ENCODE measurements at places on chromosomes 1 and 21.

GRCh38 chr1:167587872-167588271, 34.3 kb upstream of the CREG1 start:
- DNase-seq = no peak

DNA sequence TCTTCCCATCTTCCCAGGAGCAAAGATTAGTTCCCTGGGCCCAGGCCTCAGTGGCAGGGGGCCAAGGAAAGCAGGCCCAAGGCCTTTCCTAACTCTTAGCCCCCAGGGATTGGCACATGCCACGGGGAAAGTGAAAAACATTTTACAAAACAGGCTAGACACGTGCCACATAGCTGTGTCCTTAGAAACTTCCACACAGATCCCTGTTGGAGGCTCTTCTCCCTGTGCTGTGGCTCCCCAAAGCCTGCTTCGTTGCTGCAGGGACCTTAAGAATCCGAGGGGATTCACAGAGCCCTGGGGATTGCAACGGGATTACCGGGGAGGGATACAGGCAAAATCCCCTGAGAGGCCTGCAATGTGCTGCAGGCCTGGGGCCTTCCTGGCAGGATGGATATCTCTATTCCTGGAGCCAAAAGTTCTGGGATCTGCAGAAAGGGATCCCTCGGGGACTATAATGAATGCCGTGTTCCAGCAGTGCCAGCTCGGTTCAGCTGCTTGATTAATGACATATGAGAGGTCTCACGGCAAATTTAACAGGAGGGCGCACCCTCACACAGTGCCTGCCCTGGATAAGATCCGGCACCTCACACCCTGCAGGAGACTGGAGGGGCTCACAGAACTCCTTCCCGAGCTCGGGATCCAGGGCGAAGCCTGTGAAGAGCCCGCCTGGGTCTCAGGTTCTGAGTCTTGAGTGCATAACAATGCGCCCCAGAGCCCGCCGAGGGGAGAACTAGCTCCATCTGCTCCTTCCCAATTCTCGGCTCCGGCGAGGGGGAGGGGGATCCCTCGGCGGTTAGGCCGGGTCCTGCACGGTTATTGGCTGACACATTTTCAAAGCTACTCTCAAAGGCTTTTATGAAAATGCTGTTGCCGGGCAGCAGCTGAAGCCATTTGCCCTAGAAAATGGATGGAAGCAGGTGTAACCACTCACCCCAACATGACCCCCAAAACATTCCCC, 15.3 kb upstream of the RGS8 start:
- no peak for DNase-seq

DNA sequence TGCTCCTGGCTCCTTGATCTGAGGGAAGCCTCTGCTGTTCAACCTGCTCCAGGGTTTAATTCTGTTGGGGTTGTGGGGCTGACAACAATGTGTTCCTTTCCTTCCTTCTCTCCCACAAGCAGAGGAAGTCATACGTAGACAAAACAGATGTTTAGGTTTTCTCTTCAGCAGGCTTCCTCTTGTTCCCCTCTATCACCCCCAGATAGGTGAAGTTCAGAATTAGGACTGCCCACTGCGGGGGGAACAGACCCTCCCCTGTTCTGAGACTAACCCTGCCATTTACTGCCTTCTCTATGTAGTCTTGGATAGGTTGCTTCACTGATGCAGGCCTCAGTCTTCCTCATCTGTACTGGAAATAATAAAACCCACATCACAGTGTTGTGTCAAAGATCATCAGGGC, 30.0 kb upstream of the NRDC start:
- no peak for DNase-seq

DNA sequence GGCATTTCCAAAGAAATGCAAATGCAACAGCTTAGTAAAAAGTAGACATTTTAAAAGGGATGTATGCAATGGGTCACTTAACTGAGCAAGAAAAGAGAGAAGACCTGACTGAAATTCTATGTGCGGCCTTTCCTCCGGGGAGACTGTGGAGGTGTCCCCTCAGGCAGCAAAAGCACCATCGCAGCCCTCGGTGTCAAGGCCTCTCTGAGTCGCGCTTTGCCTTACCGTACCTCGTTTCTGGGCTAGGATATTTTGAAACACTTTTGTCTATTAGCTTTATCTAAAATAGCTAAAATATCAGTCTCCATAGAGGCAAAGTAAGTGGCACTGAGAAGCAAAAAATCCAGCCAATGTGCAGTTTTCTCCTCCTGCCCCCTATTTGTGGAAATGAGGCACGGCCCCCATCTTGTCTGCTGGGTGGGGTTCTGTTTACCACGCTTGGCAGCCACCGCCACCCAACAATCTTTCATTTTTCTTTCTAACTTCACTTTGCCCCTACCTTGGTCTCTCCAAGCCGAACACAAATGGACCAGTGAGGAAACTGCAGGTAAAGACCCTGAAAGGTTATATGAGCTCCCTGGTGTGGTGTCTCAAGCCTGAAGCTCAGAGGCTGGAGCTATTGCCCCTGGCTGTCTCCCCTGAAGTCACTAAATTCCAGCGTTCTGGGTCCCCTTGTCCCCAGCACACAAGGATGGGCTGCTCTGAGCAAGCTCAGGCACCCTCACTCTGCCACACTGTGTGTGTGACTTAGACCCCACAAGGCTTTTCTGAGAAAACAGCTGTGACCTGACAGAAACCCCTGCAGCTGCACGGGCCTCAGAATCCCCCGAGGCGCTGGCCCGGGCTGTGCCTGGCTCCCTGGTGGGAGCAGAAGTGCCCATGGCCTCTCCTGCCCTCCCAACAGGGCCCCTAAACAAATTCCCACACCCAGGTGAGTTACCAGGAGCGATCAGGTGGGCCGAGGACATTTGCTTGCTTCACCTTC, 1.6 kb downstream of the CD247 start:
- DNase-seq = no peak

DNA sequence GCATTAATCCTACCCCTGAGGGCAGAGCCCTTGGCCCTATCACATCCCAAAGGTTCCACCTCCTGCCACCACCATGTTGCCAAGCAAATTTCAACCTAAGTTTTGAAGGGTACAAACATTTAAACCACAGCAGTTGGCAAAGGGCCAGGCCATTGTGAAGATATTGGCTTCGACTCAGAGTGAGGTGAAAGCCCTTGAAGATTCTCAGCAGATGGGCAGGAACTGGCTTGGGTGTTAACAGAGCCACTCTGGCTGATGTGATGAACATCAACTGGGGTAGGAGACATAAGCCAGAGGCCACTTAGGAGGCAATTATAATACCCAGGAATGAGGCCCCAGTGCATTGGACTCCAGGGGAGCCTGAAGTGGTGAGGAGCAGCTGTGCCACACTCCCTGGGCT, 207.7 kb upstream of the KAZN start:
- no peak for DNase-seq

GRCh38 chr1:234611847-234612351, 1.9 kb upstream of the IRF2BP2 start:
- DNase-seq = no peak

DNA sequence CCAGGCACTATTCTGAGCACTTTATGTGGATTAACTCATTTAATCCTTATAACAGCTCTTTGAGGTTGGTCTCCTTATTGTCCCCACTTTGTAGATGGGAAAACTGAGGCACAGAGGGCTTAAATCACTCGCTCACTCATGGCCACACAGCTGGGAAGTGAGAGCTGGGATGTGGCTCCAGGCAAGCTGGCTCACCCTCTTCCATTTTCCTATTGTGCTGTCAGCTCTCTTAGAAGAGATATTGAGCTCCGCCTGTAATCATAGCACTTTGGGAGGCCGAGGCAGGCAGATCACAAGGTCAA, 3.8 kb upstream of the COL8A2 start:
- DNase-seq = no peak

- DNase-seq = no peak
Measured at GRCh38 chr1:232987046-232987773, 36.8 kb downstream of the NTPCR start.

DNA sequence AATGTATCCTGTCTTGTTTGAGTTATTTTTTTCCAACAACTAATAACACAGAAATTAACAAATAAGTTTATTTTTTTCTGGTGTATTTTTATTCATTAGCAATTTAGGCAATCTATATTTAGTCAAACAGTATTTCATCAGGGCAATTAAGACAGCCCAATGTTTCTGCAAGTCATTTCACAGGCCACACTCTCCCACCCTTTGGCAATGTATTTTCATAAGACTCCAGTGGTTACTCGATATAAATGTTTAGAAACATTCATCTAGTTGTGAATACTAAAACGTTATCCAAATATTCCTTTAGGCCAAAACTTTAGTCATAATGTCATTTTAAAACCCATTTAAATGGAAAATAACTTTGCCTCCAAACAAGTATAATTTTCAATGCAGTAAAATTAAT, 142.1 kb downstream of the KCNT2 start:
- DNase-seq = no peak

DNA sequence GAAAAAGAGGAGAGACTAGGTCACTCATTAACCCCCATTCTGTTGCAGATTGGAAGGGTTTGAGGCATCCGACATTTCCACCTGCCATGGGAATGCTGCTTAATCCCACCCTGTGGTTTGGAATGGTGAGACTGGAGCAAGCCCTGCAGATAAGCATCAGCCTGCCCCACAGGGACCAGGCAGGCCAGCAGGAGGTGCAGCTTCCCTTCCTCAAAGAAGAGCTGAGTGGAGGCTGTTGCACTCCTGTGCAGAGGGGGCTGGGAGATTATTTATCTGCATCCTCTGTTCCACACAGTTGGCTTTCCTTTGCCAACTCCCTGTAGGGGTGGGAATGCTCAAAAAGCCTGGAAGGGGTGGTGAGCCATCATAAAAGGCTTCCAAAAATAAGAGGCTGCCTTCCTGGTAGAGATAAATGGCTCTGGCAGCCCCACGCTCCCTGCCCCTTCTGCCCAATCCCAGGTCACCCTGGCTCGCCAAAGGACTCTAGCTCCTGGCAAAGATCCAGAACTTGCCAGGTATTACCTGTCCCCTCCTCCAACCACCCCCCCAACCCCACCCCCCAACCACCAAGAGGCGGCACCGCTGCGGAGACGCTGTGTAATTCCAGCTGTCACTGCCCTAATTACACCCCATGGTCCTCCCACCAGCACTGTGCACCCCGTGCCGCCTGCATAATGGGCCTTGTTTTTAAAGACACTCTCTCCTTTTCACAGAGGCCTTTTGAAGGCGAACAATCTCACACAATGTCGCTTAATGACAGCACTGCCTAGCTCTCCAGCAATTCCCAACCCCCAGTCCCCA, 83.0 kb upstream of the ZC3H12A start:
- DNase-seq = no peak

DNA sequence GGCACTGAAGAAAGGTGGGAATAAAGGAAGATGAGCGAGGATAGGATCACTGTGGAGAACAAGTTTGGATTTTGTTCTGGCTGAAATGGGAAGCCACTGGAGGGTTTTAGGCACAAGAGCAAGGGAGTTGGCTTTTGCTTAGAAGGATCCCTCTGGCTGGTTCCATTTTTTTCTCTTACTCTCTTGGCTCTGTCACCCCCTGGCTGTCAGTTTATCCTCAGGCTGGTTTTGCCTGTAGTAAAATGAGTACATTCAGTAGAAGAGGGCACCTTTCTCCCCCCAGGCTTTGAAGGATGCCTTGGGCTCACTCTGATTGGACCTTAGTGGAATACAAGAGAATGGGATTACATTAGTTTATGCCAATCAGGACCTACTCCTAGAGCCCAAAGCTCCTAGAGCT, 17.1 kb downstream of the CACHD1 start:
- DNase-seq = no peak

DNA sequence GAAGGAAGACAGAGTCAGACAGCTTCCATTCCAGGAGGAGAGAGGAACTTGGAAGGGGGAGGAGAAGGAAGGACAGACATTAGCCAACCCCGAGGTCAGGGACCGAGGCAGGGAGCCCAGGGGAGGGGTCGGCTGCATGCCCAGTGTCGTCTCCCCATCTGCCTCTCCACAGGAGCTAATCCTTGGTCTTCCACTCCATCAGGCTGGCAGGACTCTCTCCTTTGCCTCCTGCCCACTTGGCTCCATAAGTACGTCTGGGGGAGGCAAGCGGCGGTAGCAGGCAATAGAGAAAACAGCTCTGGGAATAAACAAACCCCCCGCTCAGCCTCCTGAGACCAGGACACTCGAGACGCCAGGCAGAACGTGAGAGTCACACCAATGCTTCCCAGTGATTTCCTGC, 71.3 kb downstream of the GRIK3 start:
- no peak for DNase-seq

DNA sequence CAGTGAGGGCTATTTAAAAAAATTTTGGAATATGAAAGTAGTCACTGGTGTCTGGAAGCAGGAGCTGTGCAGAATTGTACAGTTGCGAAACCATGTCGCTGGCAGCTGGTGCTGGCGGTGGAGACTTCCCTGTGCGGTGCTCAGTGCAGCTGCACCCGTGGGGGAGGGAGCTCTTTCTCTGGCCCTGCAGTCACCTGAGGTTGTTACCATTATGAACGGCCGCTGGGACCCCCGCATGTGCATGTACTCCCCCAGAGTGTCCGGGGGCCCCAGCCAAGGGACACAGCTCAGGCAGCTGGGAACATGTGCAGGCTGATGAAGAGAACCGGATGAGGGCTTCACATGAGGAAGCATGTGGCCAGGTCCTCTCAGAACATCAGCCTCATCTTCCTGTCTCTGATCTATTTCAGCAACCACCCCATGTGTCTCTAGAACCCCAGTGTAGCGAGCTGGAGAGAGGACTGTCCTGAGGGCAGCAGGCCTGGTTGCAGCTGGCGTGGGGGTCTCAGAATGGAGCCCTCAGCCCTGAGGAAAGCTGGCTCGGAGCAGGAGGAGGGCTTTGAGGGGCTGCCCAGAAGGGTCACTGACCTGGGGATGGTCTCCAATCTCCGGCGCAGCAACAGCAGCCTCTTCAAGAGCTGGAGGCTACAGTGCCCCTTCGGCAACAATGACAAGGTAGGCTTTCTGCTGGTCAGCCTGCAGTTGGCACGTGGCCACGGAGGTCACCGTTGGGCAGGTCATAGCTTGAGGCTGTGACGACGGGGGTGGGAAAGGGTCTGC, at the start of gene TRPM2:
Gene TRPM2, plus strand, starts transcription at position 431 of the 780 bp plus-strand sequence. Its CDS starts 80 bp downstream, at position 511.
- DNase-seq = no peak

DNA sequence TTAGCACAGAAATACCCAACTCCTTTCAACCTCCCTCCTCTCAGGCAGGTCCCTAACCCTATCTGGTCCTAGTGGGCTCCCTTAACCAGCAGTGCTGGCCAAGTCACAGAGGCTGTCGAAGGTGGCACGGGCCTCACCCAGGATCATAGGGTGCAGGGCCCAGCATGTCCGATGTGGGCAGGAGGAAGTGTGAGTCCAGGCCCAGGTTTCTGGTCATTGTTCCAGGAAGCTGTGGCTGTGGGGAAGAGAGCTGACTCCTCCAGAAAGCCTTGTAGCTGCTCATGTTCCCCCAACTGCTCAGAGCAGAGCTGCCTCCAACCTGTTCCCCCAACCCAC, 2.4 kb downstream of the CCDC17 start:
- no peak for DNase-seq

- no peak for DNase-seq
Measured at GRCh38 chr1:228015276-228016180, 8.7 kb downstream of the WNT3A start.

DNA sequence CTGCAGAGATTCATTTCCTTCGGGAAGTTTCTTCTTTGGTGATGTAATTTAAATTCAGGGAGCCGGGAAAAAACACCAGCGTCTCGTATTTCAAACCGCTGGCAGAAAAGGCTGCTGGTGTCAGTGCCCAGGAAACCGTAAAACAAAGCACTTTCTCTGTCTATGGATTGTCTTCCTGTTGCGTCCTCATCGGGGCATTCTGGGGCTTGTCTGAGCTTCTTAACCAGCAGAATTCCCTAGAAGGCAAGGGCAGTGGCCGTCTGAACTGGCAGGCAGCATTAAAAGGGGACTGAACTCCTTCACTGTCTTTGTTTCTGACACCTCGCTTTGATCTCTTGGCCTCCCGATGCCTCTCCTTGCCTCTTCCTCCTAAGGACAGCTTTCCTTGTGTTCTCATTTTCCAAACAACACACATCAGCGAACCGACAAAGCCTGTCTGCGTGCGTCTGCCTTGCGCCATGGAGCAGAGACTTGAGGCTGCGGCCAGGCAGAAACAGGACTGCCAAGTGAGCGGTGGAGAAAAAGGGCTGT, 391.6 kb upstream of the VAMP3 start:
- DNase-seq = no peak

Measured in HCT116 (cell line).